ENCODE measurements at places on chromosomes 6 and 20. TPM values are rescaled to one million over a fixed set of nuclear protein-coding genes. Genes with fewer than 3 reads are reported as not detected.
A peak's percentile ranks its signal among the peaks of the same experiment; 100 is the strongest.

DNA sequence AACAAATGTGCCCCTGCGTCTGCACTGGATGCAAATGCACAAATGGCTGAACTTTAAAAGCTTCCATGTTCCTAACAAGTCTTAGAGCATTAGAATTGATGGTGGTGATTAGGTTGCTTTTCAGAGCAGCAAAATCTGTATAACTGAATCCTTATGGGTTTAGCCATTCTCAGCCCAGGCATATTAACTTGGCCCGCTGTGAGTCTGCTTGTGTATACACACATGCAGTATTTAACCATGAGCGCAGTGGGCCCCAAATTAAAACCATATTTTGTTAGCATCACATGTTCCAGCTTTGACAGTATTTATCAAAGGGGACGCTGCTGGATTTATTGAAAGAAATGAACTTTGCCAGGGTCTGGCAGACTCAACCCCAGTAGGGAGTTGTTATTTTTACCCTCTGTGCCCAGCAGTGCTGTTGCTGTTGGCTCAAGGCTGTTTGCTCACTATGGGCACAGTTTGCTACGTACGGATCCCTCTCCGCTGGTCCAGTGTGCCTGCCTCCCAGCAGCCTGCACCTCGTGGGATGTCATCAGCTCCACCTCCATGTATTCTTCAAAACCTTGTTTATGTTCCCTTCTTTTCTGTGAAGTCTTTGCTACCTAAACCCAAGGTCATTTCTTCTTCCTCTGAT is 144.7 kb downstream of the QRSL1 start:
- no peaks in the 10 kb centered on the region for H3K4me1 ChIP-seq
- no peaks in the 10 kb centered on the region for H3K36me3 ChIP-seq
- no peak overlapping the region for H3K27ac ChIP-seq
- no peak overlapping the region for H3K4me3 ChIP-seq
- no peak for DNase-seq

DNA sequence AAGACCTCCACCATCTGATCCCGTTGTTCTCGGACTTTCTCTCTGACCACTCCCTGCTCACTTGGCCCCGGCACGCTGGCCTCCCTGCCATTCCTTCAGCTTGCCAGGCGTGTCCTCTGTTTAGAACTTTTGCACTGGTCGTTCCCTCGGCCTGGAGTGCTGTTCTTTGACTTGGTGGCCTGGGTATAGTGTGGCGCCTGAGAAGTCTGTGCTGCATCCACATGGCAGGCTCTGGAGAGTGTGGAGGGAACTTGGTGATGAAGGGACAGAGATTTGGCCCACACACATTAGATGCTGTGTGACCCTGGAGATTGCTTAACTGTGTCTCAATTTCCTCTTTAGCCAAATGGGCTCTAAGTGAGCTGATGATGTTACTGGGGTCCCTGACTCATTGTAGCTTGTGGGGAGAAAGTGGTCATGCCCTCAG is 13.0 kb upstream of the TGM2 start:
- no peaks in the 10 kb centered on the region for H3K4me1 ChIP-seq
- H3K4me3 ChIP-seq = no peak overlapping the region
- no peak overlapping the region for H3K27ac ChIP-seq
- no peaks in the 10 kb centered on the region for H3K36me3 ChIP-seq
- no peak for DNase-seq

HLA-DMB gene
- 55.9 TPM for total RNA-seq

- H3K4me3 ChIP-seq = no peak overlapping the region
- peaks cover 48% of the 10 kb centered on the region for H3K36me3 ChIP-seq
- no peaks in the 10 kb centered on the region for H3K4me1 ChIP-seq
- no peaks in the 10 kb centered on the region for H3K27me3 ChIP-seq
Observed at GRCh38 chr6:152975204-152975915, 7.5 kb downstream of the FBXO5 start.

GTF2H4 gene
- total RNA-seq = 12.8 TPM

CLPSL2 gene
- not detected for total RNA-seq

DNA sequence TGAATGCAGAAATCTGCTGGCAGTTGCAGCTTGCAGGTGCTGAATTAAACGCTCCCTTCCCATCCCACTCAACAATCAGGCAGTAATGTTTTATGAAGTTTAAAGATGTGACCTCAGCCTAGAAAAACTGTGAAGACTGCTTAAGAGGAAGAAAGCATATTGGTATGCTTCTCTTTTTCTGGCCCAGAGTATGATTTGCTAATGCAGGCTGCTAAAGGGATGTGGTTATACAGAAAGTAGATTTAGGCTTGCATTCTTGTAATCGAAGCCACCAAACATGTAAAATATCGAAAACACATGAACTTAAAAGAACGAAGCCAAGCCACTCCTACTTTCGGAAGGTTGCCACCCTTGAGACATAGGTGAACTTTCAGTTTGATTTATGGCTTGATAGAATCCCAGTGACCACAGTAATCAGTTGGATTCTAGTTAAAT is 40.7 kb downstream of the MAP3K5 start:
- no peak overlapping the region for H3K4me3 ChIP-seq
- H3K27me3 ChIP-seq = no peaks in the 10 kb centered on the region
- peak overlapping the region; percentile 44 for H3K27ac ChIP-seq
- peaks cover 28% of the 10 kb centered on the region for H3K4me1 ChIP-seq
- no peaks in the 10 kb centered on the region for H3K36me3 ChIP-seq
- no peak for DNase-seq
